BJ (cell line): ENCODE measurements at places on chromosomes 2 and 18.
A peak's percentile ranks its signal among the peaks of the same experiment; 100 is the strongest.

DNA sequence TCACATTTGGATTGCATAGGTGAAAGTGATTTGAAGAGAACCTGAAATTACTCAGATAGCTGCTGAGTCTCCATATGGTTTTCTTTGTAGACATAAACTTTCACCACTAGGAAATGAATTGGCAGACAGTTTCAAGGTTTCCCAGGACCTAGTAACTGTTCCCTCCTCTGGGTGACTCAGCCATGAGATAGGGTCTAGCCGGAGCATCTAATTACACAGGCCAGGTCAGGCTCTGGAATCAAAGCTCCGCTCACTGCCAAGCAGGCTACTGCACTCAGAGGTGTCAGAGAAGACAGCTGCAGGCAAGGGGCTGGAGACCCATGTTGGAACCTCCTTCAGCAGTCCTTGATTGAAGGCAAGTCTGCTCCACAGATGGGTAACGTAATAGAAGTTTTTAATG is 429.2 kb downstream of the TNS1 start:
- DNase-seq, result peak; percentile 10

DNA sequence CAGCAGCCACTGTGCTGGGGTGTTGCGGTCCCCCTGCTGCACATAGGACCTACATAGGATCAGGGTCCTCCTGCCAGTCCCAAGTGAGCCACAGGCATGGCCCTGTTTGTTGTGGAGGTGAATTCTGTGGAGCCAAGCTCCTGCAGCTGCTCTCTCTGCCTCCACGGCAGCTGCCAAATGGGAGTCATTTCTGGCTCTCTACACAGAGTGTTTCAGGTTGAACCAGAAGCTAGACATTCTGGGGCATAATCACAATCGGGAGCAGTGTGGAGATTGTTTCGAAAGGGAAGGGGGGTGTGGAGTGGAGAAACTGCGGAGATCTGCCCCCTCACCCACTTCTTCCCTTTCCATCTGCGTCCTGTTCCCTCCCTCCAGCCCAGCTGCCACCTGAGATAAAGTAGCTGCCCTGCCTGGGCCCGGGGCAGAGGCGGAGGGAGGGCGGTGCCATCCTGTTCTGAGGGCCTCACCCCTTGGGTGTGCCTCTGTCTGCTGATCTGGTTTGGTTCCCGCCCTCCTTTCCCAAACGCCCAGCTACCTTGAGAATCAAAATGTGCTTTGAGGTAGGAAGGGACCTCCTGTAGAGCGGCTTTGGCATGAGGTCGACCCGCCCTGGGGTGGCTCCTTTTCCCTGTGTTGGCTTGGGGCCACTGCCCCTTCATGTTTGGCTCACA is 139.4 kb downstream of the WDSUB1 start:
- DNase-seq, result no peak

DNA sequence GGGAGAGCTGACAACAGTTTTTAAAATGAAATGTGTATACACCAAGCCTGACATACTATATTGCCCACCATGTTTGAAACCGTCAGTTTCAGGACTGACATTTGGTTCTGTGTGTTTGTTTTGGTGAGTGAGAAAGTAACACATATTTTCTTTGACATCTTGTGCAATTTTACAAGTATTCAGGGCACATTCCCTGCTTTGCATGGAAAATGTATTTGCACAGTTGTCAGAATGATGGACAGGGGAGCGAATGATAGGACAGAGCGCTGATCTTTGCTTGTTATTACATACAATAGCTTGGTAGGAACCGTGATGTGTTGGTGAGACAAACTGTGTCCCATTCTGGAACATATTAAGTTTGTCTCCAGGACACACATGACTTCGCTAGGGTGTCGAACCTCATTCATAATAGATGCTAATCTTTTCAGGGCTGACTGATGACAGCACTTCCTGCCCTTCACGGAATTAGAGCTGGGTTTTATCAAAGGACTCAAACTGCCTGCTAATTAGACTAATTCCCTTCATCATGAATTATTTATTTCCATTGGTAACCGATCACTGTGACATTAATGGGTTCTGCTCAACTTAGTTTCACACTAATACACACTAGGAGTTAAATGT is 158.5 kb downstream of the CDCA7 start:
- no peak for DNase-seq

DNA sequence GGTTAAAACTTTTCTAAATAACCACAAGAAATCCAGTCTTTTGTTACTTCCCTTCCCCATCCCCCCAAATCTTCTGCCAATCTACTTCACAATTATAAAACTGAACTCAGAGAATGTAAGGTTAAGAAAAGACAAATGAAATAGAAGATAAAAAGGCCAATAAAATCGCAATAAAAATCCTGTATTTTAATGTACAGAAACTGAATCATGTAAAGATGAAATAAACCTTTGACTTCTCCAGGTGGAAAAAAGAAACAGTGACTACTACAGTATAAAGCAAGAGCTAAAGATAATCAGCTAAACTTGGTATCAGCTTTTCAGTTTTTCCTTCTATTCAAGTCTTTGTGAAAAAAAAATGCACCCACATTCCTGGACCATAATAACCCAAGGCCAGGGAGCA is 1.7 kb downstream of the SYT4 start:
- DNase-seq, result no peak

DNA sequence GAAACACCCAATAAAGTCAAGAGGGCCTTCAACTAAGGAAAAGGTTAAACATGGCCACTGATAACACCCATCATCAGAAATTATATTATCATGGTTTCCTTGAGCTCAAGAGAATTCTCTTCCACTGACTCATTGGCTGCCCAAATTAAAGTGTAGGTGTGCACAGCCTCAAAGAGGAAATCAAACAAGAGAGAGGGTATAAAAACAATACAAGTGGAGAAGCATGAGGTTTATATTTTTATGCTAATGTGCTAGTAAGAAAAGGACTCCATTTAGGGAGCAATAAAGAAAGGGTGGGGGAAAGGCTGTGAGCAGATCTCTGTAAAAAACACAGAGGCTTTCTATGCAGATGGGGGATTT is 168.8 kb upstream of the VRK2 start:
- DNase-seq, result no peak

- DNase-seq, result no peak
Measured at GRCh38 chr2:121284463-121285449, at the start of gene TFCP2L1. Gene TFCP2L1, minus strand, starts transcription at chr2:121285202. Its CDS starts 93 bp downstream, at chr2:121285109.

DNA sequence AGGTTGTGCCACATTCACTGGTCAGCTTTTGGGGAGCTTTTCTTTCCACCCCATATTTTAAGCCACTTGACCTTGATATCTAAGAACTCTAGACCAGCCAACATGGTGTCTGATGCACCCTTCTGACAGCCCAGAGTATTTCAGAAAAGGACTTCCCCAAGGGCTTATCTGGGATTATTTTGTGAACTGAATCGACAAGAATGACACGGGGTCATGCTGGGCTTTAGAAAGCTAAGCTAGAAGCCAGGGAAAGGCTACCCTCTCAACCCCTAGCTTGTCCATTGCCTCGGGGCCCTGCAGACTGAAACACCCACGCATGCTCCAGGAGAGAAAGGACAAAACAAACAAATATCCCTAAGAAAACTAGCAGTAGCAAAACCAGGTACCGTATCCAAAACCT is 16.0 kb downstream of the SLC4A5 start:
- DNase-seq, result no peak

GRCh38 chr2:200862532-200863000 is 1.9 kb downstream of the CLK1 start:
- DNase-seq, result no peak

DNA sequence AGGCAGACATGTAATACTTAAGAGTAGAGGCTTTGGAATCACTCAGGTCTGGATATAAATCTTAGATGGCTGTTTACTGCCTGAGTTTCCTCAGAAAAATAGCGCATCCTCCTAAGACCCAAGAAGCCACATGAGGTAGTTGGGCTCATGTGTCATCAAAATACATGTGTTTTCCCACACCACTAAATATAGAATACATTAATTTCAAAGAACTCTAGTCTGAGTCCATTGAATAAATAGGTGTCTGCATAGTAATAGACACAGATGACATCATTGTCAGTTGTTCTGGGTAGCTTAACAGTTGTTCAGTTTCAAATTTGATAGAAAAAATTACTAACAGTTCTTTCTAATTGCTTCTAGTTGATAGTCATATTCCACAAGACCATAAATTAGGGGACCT is 9.6 kb downstream of the PPP1R1C start:
- DNase-seq, result no peak
